Activated effector memory CD4-positive, alpha-beta T cell treated with Interleukin-2 at 50 U/mL for 16 hours (primary cell): ENCODE measurements at places on chromosomes 3 and 15.

GRCh38 chr15:60647246-60647645 lies 168.3 kb upstream of the ICE2 start:
- no peak for DNase-seq

DNA sequence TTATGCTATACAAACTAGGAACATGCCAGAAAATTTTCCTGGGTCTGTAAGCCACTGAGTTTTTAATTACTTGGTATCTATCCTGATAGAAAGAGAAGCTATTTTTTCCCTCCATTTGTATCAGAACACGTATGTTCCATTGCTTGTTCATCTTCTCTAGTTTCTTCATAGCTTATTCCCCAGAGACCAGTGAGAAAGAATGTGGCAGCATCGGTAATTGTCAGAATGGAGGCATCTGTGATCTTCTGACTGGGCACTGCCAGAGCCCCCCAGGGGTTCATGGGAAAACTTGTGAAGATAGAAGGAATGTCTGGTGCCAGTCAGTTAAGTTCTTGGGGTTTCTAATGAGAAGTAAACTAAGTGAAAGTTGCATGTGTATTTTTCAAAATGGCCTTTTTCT lies 720.2 kb upstream of the GOLIM4 start:
- DNase-seq, result no peak

GRCh38 chr3:71241981-71242560 lies 341.5 kb downstream of the FOXP1 start:
- no peak for DNase-seq

GRCh38 chr3:182596676-182597410 lies 196.5 kb upstream of the ATP11B start:
- DNase-seq, result no peak

DNA sequence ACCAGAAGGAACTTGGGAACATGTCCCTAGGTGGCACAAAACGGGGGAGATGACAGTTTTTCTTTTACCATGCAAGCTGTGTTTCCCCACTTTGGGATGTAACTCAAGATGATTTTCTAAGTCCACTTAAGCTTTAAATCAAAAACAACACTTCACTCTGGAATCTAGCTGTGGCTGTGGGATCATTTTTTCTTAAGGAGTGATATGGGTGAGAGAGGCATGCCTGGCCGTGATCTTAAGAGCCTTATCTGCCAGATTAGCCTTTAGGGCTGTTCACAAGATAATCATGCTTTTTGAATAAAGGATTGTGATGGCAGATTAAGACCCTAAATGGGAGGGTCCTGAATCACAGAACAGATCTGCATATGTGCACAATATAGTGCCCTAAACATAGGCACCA lies 384.8 kb upstream of the SEMA6D start:
- DNase-seq, result no peak

DNA sequence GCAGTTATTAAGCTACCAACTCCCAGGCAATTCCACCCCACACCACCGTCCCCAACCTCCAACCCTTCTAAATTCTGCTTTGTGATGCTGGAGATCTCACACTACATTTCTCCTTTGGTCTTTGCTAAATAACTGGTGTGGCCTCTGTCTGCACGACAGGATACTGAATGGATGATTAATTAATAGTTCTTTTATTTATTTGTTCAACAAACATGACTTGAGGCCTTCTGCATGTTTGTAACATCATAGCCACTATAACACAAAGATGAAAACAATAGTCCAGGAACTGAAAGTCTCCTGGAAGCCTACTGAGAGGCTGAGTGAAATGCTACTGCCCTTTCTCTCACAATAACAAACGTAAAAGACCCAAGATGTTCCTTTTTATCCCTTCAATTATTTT lies 609.5 kb upstream of the UBE2E2 start:
- no peak for DNase-seq

DNA sequence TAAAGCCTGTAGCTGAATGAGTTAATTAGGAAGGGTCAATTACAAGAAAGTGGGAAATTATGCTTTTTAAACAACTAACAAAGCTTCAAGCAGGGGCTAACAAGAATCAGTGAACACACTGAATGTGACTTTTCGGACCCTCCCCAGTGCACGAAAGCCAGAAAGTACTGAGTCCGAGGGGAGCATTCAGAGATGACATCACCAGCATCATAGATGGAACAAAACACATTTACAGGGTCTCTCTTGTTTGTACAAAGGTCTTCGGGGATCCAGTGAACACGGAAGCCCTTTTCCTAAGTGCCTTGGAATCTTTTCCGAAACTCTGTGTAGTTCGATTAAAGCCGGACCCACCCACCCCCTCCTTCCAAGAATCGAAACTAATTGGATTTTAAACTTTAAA lies 829 bp downstream of the DCP1A start:
- DNase-seq, result no peak

GRCh38 chr3:18725668-18726407 lies 300.7 kb upstream of the SATB1 start:
- peak; percentile 21 for DNase-seq

GRCh38 chr3:181687731-181688130 lies 24.0 kb upstream of the SOX2 start:
- no peak for DNase-seq

GRCh38 chr3:113151461-113152031 lies 59.8 kb upstream of the BOC start:
- DNase-seq, result no peak

DNA sequence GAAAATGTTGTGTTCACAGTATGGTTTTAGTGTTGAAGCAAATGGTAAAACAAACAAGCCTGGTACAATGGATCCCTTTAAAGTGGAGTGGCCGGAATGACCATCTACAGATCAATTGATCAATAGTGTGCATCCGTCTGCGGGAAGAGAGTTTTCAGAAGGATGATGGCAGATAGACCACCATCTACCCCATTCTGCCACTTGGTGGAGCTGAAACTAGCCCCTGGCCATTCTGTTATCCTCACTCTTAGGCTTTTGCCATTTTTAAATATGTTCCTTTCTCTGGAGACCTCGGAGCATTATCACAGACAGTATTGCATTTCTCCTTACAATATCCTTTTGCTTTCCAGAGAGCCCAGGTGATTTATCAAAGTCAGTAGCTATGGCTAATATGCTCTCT lies 258.9 kb upstream of the CFAP20DC start:
- DNase-seq, result no peak

DNA sequence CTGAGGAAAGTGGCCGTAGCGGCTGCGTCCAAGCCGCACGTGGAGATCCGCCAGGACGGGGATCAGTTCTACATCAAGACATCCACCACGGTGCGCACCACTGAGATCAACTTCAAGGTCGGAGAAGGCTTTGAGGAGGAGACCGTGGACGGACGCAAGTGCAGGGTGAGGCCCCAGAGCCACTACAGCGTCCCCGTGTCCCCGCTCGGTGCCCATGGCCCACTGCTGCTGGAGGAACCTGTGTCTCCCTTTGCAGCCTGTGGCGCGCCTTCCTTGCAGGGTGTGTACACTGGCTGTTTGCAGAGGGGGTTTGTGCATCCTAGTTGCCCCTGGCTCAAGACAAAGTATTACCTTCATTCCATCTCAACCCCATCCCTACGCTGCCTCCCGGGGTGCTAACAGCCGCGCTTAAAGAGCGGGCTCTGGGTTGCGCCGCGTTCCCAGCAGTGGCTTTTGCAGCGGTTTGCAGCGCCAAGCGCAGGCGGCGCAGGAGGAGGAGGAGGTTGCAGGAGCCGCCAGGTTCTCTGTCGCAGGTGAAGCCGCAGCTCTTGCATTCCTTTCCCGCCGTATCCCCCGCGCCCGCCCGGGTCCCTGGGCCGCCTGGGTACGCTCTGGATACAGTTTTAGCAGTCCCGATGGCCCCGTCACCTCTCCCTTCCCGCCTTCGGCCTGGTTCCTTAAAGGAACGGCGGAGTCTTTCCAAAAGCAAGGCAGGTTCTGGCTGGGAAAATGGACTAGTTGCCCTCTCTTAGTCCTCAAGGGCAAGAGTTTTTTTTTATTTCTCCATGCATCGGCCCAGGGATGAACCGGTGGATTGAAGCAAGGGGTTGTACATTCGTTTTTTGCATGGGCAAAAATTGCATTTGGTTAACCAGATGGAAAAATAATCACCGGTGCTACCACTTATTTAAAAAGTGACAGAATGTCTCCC lies 1.2 kb downstream of the CRABP1 start:
- no peak for DNase-seq

GRCh38 chr15:62212741-62213140 lies 47.7 kb upstream of the C2CD4B start:
- DNase-seq, result no peak

DNA sequence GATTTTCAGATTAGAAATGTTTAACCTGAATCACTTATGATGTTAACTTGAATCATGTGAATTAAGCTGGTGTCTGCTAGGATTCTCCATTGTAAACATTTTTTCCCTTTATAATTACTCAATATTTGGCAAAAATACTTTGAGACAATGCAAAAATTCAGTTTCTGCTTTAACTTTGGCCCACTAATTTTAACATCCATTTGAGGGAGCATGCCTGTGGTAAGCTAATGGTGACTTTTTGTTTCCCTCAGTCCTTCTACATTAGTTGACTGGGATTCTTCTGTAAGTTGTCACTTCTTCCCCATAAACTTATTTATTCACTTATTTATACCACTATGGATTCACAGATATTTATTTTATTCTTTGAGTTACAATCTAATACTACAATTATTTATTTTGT lies 59.3 kb downstream of the PIK3R4 start:
- no peak for DNase-seq

- no peak for DNase-seq
These were observed 26.1 kb downstream of the KY start for GRCh38 chr3:134624537-134625287.

DNA sequence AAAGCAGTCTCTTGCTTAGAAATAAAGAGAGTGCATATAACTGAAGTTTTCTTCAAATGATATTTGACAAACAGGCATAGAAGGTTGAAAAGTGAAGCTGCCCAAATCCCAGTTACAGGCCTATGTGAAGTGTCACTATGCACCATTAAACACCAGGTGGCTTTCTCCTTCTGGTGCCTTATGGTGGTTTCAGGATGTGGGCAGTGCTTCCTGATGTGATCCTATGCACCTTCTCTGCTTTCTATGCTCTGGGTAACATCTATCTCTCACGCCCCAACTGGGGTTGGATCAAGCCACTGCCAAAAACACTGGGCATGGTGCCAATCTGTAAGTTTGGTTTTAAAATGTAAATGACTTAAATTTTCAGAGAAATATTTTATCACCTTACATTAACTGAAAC lies 744.7 kb downstream of the TUSC7 start:
- no peak for DNase-seq

- DNase-seq, result no peak
These were observed 34.7 kb upstream of the SLC24A5 start for GRCh38 chr15:48086133-48086532.

DNA sequence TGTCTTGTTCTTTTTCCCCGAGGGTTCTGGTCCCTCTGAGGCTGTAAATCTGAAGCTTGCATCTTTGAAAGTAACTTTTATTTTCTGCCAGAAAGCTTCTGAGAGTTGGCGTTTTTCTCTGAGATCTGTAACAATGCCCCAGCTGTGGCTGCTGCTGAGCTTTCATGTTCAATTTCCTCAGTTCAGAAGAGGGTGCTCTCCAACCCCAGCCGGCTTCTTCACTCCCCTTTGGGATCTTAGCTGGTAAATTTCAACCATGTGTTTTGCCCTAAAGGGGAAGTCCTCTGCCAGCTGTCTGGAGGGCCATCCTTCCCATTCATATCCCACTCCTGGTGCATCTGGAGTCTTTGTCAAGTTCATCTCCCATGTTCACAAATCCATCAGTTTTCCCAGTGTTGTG lies 18.3 kb upstream of the CFAP100 start:
- no peak for DNase-seq

DNA sequence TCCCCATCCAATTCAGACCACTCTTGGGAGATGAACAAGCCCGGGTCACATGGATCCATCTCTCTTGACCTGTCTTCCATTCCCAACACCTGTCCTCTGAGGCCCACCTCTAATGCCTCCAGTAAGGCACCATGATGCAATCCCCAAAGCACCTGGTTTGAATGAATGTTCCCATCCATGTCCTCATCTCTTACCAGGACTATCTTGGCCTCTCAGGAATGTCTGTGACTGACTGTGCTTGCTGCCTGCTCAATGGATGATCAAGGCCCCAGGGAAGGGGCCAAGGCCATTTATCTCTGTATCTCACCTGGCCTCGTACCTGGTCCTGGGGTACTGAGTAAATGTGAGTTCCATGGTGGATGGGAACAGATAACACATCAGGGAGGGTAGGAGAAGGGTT lies 49.7 kb downstream of the SLCO2A1 start:
- no peak for DNase-seq

DNA sequence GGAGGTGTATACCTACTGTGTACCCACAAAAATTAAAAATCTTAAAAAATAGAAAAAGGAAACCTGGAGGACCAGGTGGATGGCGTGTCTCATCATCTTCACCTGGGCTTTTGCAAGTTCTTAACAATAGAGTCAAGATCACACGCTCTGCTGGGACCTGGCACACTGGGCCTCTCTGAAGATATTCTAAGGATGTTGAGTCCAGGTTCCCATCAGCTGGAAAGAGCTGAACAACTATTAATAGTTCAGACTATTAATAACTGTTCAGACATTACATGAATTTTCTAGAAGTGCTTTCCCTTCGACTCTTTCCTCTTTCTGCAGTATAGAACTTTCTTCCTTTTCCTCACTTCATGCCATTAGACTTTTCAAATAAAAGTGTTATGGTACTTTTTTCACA lies 320.2 kb upstream of the IL12A start:
- DNase-seq, result no peak

- DNase-seq, result no peak
These were observed 140.7 kb downstream of the KLF13 start for GRCh38 chr15:31467361-31467760.

DNA sequence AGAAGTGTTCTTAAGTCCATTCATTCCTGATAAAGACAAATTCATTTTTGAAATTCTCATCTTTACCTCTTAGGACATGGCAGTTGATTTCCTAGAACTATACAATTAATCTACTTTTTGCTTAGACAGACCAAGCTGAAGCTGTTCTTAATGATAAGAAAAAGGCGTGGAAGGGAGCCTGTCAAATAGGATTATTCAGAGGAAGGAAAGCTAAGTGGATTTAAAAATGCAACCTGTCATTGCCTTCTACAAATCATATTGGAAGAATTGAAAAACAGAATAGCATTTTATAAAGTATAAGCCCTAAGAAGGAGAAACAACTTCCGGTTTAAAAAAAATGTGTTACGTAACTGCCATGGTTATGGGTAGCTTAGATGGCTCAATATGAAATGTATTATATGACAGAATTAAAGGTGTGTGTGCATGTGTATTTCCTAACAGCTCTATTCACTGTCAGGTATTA lies 81.2 kb upstream of the RAP2B start:
- DNase-seq, result no peak

- no peak for DNase-seq
These were observed 579.5 kb downstream of the PDCD6IP start for GRCh38 chr3:34377961-34378360.

DNA sequence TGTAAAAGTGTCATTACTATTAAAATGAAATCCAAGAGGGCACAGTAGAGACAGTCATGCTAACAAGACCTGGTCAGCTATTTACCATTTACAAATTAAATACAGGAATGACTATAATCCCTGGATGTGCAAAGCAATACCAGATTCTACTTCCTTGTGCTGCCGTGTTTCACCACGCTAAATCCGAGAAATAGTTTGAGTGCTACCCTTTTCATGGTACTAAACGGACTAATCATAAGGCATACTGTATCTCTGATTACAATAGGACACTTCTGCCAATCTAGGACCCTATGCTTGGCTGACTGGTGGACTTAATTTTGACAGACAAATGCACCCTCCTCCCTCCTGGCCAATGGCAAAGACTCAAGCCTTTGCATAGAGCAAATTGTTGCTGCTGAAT lies 63.0 kb upstream of the NR2F2 start:
- DNase-seq, result no peak
